Activated CD8-positive, alpha-beta memory T cell treated with anti-CD3 and anti-CD28 coated beads for 1 hour (primary cell): ENCODE measurements at places on chromosomes 4 and X.

GRCh38 chr4:153074486-153074885 is 129.8 kb upstream of the TRIM2 start:
- no peak for DNase-seq

DNA sequence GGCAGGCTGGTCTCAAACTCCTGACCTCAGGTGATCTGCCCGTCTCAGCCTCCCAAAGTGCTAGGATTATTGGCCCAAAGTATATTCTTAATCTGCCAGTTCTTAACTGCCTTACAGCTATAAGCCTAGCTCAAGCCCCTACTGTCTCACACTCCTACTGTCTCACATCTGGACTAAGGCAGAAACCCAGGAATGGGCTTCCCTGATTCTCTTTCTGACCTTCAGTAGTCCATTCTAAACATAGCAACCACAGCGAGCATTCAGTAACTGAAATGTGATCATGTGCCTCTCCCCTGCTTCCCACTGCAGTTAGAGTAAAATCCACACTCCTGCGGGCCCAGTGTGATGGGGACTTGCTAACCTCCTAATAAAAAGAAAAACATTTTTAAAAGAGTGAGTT is 58.9 kb downstream of the MTMR1 start:
- no peak for DNase-seq

- DNase-seq, result peak; percentile 38
Observed at GRCh38 chr4:173370130-173370476, 651 bp upstream of the SAP30 start.

GRCh38 chr4:127523369-127523768 is 109.4 kb upstream of the INTU start:
- no peak for DNase-seq

DNA sequence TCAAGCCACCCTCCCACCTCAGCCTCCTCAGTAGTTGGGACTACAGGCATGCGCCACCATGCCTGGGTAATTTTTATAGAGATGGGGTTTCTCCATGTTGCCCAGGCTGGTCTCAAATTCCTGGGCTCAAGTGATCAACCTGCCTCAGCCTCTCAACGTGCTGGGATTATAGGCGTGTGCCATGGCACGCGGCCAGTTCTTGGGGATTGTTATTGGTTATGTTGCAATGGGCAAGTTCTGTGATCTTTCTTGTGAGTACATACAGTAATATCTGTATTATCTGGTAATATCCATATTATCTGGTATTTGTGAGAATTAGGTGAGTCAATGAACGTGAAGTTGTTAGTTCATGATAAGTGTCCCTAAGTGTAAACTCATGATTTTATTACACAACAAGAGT is 90.3 kb upstream of the TBL1X start:
- no peak for DNase-seq

- DNase-seq, result no peak
Observed at GRCh38 chr4:68324519-68325262, 25.2 kb downstream of the YTHDC1 start.

DNA sequence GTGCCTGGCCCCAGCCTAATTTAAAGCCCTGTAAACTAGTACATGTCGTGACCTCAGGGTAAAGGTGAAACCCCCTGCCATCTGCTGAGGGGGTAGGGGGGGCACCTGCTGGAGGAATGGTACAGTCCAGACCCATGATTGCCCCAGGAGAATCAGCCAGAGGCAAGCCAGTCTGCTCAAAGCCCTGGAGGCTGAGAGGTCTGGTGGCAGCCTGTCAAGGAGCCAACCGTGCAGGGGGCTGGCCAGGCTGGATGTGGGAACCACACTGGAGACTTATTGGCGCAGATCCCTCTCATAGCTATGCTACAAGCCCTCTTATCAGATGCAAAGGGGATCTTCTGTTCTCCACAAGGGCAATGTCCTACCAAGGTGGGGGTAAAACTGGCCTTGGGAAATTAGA is 31.4 kb upstream of the PJA1 start:
- DNase-seq, result no peak
